ENCODE measurements at places on chromosomes 2 and 18. TPM values are rescaled to one million over a fixed set of nuclear protein-coding genes. Genes with fewer than 3 reads are reported as not detected.

The IL1A gene
- total RNA-seq, result 0.05 TPM

DNA sequence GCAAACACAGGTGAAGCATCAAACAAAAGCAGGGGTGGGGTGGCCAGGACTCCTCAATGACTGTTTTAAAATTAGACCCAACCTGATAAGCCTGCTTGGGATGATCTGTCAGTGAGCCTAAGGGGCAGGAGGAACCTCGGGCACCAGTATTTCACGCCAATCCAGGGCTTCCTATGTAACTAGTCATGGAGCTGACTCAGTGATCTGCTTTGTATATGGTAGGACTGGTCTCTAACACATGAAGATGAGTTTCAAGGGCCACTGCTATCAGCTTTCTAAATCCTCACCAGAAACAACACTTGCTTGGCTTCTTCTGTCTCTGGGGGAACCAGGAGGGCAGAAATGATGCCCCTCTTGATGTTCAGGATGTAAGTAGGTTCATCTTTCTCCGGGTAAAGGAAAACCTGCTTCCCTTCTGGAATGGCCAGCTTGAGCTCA lies 6.2 kb downstream of the APOB start:
- DNase-seq, result no peak

DNA sequence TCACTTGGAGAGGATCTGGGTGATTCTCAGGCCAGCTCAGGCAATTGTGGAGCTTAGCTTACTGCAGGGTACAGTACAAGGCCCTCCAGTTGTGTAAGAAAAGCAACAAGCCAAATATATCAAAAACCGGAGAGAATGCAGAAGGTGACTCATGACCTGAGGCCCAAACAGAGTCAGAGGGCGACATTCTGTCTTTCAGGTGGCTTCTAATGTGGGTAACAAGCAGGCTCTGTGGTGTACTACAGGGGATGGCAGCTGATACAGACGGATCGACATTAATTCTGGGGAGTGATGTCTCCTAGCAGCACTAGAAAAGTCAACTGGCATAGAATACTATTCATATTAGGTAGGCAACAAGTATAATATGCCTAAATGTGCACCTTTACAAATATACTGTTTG lies 219.5 kb upstream of the SOX11 start:
- no peak for DNase-seq

DNA sequence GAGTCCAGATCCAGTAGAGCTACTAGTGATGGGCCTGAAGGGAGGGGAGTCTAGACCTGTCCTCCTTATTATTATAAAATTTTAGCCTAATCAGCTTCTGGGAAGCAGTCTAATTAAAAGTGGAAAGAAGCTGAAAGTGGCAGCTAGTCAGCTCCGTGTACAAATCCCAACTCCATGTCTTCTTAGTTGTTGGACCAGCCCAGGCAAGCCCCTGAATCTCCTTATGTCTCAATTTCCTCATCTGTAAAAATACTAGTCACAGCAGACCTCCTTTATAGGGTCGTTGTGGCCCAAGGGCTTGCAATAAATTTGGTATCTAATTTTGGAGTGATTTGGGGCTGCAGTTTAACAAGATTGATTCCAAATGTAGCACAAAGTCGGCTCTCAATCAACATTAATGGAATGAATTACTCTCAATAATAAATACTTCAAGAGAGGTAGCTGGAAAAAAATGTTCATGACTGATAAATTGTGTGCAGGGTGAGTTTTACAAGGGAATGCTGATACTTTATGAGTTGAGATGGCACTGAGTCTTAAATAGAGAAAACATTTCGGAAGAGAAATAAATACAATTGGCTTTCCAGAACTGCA lies 118.3 kb upstream of the NDUFV2 start:
- DNase-seq, result no peak

- no peak for DNase-seq
Observed at GRCh38 chr18:61159246-61159645, 174.0 kb upstream of the CDH20 start.

- no peak for DNase-seq
Observed at GRCh38 chr2:64202206-64202845, 58.1 kb upstream of the PELI1 start.

- no peak for DNase-seq
Observed at GRCh38 chr2:236855866-236856847, 229.5 kb upstream of the COPS8 start.

The NOL4 gene
- total RNA-seq, result not detected

The WNT10A gene
- 1.5 TPM for total RNA-seq

The KANSL1L gene
- total RNA-seq, result 18.6 TPM

The MSH6 gene
- 101 TPM for total RNA-seq

The ASPRV1 gene
- total RNA-seq, result 0.10 TPM

DNA sequence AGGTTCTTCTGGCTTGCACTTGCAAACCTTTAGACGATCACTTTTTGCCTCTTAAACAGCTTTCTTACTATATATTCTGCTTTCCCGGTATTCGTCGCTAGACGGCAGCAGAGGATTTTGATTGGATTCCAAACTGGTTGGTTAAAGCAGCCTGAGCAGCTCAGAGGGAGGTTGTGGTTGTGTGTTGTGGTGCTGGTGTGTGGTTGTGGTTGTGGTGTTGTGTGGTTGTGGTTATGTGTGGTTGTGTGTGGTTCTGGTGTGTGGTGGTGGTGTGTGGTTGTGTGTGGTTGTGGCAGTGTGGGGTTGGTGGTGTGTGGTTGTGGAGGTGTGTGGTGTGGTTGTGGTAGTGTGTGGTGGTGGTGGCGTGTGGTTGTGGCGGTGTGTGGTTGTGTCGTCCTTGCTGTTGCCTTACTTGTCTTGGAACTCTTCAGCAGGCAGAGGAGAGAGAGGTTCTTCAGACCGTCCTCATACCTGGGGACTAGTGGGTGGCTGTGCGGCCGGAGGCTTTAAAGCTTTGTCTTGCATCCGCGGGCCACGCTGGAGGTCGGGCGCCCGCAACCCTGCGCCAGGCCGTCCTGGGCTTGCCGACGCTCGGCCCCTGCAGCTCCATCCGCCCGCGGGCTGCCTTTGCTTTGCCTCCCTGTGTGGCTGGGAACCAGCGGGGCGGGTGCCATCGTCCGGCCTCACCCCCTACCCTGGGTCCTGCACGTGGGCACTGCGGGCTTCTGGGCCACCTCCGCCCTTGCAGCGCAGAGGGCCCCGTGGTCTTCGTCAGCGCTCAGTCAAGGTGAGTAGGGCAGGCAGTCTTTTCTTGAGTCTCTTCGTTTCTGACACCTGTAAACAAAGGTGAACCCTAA lies 190.8 kb downstream of the ARHGAP28 start:
- peak; percentile 64 for DNase-seq

DNA sequence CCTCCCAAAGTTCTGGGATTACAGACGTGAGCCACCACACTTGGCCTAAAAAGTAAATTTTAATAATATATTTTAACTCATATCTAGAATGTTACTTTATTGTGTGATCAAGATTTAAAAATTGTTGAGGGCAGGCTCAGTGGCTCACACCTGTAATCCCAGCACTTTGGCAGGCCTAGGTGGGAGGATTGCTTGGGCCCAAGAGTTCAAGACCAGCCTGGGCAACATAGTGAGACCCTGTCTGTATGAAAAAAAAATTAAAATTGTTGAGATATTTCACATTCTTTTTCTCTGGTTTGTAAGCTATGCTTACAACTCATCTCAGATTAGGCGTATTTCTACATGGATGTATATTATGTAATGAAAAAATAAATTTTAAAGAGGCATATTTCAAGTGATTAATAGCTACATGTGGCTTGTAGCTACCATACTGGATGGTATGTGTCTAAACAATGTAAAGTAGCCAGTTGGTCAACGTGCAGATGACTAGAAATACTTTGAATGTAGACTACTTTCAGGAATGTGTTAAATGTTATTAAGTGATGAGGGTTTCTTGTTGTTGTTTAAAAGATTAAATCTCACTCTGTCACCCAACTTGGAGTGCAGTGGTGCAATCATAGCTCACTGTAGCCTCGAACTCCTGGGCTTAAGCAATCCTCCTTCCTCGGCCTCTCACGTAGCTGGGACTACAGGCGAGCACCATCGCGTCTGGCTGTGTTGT lies 5.9 kb downstream of the RAB10 start:
- no peak for DNase-seq

DNA sequence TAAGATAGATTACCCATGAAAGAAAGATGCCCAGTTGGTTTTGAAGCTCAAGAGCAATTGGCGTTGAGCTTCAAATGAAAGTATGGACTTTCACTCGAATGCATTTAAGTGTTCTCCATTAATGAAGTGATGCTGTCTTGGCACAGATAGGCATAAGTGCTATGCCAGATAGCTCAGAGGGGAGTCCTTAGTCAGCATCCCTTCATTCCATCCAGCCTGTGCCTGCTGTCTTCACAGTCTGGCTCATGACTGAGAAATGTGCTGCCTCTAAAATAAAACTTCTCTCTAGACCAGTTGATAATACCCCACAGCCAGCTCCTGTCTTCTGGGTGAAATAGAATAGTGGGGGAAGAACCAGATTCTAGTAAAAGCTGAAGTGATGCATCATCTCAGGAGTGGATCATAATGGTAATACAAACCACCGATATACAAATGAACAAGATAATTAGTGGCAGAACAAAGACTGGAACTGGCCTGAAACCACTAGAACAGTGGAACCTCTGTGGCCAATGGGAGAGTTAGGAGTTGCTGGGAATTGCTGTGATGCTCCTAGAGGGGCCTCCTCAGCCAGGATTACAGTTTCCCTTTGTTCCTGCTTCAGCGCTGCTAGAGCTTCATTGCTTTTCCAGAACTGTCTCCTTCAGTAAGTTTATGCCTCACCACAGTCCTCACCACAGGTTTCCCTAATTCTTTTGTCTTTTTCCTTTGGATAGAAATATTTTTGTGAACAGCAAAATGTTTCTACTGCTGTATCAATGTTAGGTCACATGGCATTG lies 359.3 kb downstream of the KIAA1328 start:
- DNase-seq, result no peak

The STK25 gene
- 201 TPM for total RNA-seq

The CHST10 gene
- 24.2 TPM for total RNA-seq

GRCh38 chr2:234846599-234847363 lies 105.0 kb upstream of the SH3BP4 start:
- no peak for DNase-seq

GRCh38 chr2:214904634-214905033 lies 95.2 kb upstream of the BARD1 start:
- DNase-seq, result no peak

DNA sequence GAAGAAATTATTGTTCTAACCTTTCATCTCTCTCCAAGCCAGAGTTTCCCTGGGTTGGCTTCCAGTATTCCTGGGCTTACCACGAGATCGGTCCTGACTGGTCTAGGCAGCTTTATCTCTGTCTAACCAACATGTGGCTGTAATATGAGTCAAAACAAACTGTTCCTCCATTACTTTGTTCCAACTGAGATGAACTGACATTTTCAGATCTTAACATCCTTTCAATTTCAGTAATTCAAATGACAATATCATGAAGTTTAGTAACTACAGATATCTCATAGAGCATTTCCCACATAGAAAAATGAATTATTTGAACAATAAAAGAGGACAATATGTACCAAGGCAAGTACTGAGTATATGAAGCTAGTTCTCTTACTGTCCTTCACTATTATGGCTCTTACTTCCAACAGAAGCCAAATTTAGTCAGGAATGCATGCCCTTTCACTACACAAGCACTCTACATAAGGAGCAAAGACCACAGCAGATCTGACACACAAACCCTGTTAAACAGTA lies 15.5 kb downstream of the SLC25A12 start:
- DNase-seq, result no peak

- DNase-seq, result no peak
Observed at GRCh38 chr2:1339388-1340140, 73.7 kb upstream of the TPO start.

DNA sequence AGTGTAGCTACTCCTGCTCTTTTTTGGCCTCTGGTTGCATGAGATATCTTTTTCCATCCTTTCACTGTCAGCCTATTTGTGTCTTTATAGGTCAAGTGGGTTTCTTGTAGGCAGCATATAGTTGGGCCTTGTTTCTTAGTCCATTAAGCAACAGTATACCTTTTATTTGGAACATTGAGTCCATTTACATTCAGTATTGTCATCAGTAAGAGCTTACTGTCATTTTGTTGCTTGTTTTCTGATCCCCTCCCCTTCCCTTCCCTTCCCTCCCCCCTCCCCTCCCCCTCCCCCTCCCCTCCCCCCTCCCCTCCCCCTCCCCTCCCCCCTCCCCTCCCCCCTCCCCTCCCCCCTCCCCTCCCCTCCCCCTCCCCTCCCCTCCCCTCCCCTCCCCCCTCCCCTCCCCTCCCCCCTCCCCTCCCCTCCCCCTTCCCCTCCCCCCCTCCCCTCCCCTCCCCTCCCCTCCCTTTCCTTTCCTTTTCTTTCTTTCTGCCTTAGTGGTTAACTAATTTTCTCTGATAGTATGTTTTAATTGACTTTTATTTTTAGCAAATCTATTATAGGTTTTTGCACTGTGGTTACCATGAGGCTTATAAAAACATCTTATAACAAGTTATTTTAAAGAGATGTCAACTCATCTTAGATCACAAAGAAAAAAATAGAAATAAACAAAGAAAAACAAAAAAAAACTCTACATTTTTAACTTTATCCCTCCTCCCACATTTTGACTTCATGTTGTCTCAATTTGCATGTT lies 13.2 kb upstream of the DCDC2C start:
- no peak for DNase-seq

- no peak for DNase-seq
Observed at GRCh38 chr18:59878644-59879043, 21.2 kb upstream of the PMAIP1 start.

The REG1B gene
- total RNA-seq, result not detected

GRCh38 chr18:10797896-10798295 lies 272.1 kb downstream of the NAPG start:
- no peak for DNase-seq

The KCNK3 gene
- 0.05 TPM for total RNA-seq

- no peak for DNase-seq
Observed at GRCh38 chr2:176094349-176094748, 1.8 kb downstream of the HOXD13 start.

DNA sequence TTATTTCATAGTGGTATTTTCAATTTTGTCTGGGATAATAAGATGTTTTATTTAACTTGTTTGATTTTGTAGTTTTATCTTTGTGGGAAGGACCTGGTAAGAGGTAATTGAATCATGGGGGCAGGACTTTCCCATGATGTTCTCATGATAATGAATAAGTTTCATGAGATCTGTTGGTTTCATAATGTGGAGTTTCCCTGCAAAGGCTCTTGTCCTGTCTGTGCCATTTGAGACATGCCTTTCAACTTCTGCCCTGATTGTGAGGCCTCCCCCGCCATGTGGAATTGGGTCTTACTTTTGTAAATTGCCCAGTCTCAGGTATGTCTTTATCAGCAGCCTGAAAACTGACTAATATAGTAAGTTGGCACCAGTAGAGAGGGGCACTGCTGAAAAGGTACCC lies 77.8 kb upstream of the ARHGAP15 start:
- DNase-seq, result no peak

- no peak for DNase-seq
Observed at GRCh38 chr2:143572421-143572820, 443.2 kb downstream of the ARHGAP15 start.

DNA sequence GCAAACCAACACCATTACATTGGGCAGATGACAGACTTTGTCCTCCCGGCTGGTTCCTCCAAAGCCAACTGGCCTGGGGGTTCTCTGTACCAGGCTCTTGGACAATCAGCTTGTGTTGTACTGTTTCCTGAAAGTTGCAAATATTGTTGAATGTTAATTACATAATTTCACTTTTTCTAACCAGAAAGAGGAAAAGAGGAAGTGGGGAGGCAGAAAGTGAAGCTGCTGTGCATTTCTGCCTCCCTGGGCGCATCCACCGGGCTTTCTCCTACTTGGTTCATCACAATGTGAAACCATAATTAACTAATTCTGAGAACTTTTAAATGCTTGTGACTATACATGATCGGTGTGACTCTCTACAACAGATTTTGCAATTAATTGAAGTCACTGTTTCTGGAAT lies 10.1 kb downstream of the TWIST2 start:
- DNase-seq, result no peak

GRCh38 chr18:1825296-1825695 lies 746.0 kb downstream of the METTL4 start:
- no peak for DNase-seq

All from A172 (cell line).